A172 (cell line): ENCODE measurements at places on chromosomes 1 and 21. TPM values are rescaled to one million over a fixed set of nuclear protein-coding genes. Genes with fewer than 3 reads are reported as not detected.
A peak's percentile ranks its signal among the peaks of the same experiment; 100 is the strongest.

DNA sequence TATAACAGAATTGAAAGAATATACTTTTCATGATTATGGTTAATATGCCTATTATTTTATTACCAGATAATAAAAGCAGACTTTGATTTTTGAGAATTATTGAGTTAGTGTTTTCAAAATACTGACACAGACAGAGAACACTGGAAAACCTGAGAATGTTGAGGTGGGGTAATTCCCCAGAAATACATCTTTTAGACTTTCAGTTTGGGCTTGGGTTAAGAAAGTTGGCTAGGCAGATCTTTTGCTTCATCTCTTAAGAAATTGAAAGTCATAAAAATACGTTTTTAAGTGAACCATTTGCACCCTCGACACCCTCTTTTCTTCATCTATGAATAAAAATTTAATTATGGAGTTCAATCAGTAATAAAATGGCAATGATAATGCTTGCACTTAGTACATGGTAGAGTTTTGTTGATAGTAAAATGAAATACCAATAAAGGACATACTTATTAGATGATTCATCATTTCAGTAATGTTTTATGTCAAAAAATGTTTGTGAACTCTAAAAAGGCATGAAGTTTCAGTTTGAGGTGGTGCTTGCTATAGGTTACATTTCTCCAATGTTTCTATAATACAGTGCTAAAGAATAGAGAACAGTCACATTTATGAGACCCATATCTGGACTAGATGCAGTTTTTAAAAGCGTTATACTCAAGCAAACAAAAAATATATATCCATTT lies 1.9 kb upstream of the SAMSN1 start:
- DNase-seq: no peak

Gene NCMAP
- total RNA-seq: not detected in 2 replicates

DNA sequence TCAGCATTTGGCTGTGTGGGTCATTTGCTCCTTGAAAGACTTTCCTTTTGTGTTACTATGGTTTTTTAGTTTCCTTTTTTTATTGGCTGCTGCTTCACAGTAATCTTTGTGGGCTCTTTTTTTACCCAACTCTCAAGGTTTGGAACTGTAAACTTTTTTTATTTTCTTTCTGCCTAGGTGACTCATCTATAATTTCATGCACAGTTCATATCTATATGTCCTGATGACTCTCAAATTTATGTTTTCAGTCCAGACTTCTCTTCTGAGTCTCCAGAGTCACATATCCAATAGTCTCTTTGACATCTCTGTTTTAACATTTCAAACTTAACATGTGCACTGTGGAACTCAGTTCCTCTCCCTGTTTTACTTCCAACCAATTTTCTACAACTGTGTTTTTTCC lies 83.4 kb downstream of the ATF6 start:
- no peak for DNase-seq

DNA sequence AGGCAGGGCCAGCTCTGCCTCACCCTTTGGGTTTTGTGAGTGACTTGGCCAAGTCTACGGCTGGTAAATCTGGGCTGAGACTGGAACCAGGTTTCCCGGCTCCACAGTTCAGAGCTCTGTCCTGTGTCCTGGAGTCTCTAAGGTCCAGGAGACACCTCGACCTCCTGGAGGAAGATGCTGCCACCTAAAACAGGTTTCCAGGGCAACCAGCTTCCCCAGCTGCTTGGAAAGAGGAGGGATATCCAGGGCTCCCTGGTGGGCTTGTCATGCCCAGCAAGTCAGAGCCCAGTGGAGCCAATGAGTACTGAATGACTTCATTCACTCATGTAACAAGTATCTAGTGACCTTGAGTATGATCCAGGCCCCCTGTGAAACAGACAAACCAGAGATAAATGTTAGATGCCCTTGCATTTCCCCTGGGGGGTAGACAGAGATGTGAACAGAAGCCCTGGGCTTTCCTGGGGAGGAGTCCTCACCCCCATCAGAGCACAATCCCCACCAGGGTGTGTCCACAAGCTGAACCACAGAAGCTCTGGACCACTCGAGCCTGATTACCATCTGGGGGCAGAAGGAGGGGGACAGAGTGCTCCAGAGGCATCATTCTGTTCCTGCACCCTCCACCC lies 181.2 kb upstream of the RAB4A start:
- no peak for DNase-seq

- no peak for DNase-seq
Observed at GRCh38 chr1:94864821-94865220, 44.7 kb downstream of the SLC44A3 start.

- peak; percentile 1 for DNase-seq
Observed at GRCh38 chr1:85148524-85149250, 52.1 kb downstream of the SYDE2 start.

- DNase-seq: no peak
Observed at GRCh38 chr1:156464335-156464734, 36.2 kb downstream of the MEF2D start.
